Activated CD8-positive, alpha-beta memory T cell treated with anti-CD3 and anti-CD28 coated beads for 4 hours (primary cell): ENCODE measurements at places on chromosomes 5 and 9.

DNA sequence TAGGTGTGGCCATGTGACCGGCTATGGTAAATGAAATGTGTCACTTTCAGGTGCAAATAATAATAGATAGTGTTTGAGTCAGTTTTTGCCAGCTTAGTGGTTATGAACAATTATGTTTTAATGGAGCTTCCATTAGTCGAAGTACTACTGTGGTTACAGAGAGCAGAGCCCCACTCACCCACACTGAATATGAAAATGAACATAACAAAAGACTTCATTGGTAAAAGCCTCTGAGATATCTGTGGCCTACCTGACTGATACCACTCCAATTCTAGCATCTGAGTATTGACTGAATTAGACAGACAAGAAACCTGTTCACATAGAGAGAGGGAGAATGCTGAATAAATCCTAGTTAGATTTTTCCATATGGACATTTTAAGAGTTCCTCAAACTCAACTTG lies 405.6 kb downstream of the BRINP1 start:
- DNase-seq, result no peak

GRCh38 chr9:90019626-90020025 lies 414.8 kb downstream of the GADD45G start:
- no peak for DNase-seq

GRCh38 chr9:120463765-120464164 lies 116.2 kb downstream of the CDK5RAP2 start:
- no peak for DNase-seq

DNA sequence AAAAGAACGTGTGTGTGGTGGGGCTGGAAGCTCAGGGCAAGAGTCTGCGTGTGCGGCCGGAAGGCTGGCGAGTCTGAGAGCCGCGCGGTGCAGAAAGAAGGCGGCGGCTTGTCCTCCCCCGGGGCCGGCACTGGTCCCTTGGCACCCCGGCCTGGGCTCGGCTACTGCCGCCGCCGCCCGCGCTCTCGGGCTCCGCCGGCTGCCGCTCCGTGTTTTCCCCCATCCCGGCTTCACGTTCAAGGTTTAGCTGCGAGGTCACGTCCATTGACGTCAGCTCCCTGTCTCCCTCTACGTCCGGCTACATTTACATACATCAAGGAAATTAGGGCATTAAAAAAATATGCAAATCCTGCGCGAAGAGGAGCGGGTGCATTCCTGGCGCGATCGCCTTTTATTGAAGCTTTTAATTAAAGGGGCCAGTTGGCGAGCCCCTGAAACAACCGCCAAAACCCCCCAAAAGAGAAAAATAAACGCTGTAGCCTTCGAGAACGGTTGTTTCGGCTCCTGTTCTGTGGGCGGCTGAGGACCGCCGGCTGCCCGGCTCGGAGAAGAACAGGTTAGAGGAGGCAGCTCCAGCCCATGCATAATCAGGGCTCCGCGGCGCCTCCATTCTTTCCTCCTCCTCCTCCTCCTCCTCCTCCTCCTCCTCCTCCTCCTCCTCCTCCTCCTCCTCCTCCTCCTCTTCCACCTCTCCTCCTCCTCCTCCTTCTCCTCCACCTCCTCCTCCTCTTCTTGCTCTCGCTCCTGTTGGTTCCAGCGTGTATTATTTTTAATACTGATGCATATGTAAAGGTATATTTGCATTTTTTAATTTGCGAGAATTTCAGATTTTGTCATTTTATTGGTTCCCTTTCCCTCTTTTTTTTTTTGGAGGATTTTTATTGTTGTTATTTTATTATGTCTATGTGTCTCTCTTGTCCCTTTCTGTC lies 207.0 kb downstream of the MEF2C start:
- no peak for DNase-seq

DNA sequence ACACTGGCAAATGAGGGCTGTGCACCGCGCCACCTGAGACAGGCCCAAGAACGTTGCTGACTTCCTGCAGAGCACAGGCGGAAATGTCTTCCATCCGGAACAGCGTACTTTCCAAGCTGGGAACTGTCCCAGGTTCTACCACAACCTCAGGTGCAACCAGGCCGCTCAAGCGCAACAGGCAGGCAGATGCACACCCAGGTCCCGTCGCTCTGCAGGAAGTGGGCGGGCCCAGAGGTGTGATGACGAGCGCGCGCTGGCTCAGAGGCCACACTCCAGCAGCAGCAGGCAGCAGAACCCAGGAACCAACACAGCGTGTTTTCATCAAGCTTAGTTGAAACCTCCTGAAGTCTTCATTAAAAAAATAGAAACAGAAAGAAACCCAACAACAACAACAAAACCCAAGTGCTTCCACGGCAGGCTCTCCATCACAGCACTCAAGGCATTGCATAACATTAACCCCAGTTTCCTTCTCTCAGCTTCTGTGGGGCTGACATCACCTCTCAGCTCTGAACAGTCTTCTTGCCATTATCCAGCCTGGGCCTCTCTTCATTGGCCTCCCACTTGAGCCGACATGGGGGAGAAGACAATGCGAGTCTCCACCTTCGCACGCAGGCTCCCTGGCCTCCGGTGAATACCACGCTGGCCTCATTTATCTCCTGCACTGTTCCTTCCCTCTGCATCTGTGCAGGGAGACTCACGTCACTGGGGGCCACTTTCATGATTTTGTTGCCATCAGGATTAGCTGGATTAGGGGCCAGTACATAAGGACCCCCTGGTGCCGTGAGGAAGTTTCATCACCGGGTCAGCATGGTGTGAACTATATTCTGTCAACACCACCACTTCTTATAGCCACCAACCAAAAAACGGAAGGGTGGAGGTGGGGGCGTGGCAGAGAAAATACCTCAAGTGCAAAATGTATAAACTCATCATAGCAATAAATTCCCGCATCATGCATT lies 22.1 kb downstream of the PTCH1 start:
- DNase-seq, result peak; percentile 65
